IPS DF 6.9 (cell line): ENCODE measurements at places on chromosomes 5 and 9.

DNA sequence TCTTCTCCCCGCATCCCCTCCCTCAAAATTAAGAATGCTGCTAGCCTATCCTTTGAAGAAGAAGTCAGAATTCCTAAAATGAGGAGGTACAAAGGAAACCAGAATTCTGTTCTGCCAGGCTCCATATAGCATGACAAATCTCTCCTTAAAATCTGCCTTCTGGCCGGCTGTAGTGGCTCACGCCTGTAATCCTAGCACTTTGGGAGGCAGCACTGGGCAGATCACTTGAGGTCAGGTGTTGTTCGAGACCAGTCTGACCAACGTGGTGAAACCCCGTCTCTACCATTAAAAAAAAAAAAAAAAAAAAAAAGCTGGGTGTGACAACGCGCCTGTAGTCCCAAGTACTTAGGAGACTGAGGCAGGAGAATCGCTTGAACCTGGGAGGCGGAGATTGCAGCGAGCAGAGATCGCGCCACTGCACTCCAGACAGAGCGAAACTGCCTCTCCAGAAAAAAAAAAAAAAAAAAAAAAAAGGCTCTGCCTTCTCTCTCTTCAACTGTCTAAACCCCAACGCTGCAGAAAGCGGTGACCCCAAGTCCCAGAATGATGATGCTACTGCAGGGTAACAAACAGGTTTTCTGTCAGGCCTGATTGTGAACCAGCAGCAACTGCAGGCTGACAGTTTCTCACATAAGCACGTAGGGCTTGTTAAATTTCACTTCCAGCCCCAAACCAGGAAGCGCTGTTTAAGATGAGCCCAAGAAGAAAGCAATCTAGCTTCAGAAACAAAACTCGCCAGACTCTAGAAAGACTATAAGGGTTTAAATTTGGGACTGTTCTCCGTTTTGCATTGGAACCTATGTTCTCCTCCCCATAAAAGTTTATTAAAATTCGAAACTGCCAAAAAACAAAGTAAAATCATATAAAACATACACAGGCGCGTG, 963 bp upstream of the CAST start:
- DNase-seq, result no peak

DNA sequence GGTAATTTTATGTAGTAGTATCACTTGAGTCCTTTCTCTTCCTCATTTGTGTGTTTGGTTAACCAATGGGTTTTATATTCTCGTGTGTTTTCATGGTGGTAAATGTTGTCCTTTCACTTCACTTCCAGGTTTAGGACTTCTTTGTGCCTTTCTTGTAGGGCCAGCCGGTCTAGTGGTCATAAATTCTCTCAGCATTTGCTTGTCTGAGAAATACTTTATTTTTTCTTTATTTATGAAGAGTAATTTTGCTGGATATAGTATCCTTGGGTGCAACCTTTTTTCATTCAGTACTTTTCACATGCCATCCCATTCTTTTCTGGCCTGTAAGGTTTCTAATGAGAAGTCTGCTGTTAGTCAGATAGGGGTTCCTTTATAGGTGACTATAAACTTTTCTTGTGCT, 107.1 kb downstream of the GNA14 start:
- no peak for DNase-seq

DNA sequence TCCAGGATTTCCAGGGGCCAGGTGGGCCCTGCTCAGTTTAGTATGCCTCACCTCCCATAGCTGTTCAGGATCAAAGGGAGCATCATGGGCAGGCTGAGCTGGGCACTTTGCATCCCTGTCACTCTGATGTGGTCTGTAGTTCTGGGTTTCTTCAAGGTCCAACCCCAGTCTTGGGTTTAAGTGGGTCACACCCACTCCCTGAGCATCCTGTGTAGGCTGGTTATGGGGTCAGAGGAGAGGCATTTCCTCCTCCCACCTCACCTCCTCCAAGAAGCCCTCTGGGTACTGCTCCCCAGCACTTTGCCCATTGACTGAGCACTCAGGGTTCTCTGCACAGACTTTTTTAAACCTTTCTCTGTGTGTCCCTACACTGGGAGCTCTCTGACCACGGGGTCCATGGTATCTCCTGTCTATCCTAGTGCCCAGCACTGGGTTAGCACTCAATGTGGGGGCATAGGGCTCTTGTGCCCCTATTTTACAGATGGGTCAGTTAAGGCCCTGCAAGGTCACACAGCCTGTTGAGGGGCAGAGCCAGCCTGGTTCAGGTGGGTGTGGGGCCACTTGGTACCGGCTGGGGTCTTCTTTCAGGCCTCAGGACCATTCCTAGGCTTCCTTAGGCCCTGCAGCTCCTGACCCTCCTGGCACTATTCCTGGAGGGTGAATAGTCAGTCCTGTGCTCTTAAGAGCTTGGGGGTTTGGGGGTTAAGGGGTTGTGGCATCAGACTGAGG, 19.0 kb downstream of the CXXC5 start:
- DNase-seq, result no peak

GRCh38 chr9:24439456-24439855, 106.2 kb downstream of the IZUMO3 start:
- DNase-seq, result no peak

- no peak for DNase-seq
Measured at GRCh38 chr9:127163409-127163808, 41.0 kb upstream of the ANGPTL2 start.

GRCh38 chr9:124551472-124552272, 44.5 kb upstream of the NR5A1 start:
- peak; percentile 50 for DNase-seq
